ENCODE measurements at places on chromosomes 11 and 22.

- DNase-seq = no peak
These were observed 84.9 kb upstream of the TRIM77 start for GRCh38 chr11:89625171-89625570.

DNA sequence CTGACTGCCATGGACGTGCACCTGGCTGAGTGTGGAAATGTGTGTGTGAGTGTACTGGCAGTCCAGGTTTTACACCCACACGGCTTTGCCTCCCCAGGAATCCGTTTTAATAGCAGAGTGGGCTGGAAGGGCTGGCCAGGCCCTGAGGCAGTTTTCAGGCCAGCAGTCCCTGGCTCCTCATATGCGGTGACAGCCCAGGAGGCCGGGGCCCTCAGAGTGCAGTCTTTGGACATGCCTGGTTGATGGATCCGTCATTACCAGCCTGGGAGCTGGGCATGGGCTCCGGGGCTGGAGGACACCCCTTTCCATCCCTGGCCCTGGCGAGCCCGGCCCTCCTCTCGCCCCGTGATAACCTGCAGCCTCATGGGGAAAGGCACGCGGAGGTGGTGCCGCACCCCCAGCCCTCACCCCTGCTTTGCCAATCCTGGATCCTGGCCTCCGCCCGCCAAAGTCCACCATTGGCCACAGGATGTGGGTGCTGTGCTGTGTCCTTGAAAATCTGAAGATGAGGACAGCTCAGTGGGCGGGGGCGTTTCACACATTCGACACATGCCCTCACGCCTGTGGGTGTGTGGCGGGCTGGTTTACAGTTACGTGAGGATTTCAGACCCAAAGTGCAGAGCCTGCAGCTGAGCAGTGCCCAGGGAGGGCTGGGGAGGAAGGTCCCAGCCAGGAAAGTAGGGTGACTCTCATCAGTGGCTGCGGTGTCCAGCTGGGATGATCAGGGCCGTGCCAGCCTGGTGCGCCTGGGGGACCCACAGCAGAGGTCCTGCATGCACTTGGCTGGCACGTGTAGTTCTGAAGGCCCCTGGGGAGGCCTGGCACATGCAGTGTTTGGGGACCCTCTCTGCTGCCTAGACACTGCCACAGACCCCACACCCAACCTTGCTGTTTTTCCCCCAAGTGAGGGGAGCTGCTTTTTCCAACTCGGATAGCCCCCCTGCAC lies 55.1 kb downstream of the RTN4R start:
- no peak for DNase-seq

DNA sequence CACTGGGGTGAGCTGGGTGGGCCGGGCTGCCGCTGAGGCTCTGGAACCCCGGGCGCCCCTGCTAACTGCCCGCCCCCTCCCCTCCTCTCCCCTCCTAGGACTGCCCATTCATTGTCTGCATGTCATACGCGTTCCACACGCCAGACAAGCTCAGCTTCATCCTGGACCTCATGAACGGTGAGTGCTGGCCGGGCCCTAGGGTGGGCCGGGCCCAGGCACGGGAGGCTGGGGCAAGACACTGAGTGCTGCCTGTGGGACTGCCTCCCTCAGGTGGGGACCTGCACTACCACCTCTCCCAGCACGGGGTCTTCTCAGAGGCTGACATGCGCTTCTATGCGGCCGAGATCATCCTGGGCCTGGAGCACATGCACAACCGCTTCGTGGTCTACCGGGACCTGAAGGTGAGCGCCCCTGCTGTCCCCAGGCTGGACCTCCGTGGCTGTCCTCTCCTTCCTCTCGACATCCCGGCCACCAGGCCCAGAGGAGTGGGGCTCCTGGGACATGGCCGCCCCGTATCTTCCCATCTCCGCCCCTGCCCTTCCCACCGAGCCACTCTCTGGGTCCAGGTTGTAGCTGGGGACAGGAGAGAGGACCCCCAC lies 7.5 kb upstream of the ANKRD13D start:
- no peak for DNase-seq

GRCh38 chr11:122599434-122599833 lies 56.1 kb upstream of the UBASH3B start:
- DNase-seq = no peak

DNA sequence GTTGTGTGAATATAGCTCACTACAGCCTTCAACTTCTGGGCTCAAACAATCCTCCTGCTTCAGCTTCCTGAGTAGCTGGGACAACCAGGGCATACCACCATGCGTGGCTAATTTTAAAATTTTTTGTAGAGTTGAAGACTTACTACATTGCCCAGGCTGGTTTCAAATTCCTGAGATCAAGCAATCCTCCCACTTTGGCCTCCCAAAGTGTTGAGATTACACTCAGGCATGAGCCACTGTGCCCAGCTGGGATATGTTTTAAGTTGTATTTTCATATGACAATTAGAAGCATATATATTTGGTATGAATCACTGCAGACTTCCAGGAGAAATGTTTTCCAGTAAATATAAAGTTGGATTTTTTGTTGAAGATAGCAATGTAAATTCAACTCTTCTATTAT lies 15.4 kb downstream of the DDX10 start:
- DNase-seq = no peak

DNA sequence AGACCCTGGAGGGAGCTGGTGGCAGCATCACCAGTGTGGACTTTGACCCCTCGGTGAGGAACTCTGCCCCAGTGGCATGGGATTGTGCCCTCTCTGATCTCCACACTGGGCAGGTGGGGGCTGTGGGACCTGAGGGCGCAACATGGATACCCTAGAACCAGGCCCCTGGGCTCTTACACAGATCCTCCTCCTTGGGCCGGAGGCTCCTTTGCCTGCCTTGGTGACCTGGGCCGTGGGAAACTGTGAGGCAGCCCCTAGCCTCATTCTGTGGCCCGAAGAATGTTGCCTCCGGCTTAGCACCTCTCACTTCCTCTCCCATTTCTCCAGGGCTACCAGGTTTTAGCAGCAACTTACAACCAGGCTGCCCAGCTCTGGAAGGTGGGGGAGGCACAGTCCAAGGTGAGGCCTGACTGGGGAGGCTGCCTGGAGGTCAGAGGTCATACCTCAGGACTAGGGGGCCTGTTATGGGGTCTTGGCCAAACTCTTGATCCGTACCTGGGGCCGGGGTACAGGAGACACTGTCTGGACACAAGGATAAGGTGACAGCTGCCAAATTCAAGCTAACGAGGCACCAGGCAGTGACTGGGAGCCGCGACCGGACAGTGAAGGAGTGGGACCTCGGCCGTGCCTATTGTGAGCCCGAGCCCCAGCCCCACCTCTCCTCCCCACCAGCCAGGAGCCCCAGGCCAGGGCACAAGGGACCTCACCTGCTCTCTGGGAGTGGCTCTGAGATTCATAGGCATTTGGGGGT lies 12.2 kb downstream of the ATG16L2 start:
- no peak for DNase-seq

DNA sequence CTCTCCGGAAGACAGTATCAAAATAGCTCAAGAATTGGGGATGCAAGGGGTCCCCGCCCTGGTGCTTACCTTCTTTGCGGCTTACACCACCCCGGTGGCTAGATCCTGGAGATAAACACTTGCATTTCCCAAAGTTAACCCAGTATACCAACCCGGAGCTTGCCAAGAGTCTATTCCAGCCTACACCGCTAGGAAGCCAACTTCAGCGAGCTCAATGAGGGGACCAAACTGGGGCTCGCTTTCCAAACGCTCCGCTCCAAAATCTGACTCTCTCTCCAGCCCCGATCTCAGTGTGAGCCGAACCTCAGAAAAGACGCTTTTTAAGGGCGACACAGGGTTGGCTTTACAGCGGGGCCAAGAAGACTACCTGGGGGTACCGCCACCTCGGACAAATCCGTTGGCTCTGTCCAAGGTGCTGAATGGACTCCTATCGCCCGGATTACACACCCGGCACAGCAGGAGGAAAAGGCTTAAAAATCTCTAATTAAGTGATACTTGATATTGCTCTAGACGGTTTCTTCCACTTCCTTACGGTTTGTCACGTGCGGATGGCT lies 20.1 kb upstream of the BDNF start:
- peak; percentile 52 for DNase-seq

DNA sequence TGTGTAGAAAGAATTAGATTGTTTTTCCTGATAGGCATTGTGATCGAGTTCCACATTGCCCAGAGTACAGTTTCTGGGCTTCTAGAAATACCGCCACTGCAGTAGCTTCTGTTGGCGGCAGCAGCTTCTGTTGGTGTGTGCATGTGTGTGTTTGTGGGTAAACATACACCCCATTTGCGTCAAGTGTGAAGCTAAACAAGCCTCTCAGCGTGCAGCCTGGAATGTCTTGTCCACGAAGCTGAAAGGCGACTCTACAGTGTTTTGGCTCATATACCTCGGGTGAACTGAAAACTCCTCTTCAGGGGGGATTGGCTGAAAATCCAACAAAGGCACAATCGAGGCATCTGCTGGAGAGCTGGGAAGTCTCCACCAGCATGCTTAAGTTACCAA lies 112.0 kb upstream of the E2F8 start:
- DNase-seq = no peak

- no peak for DNase-seq
These were observed 51.0 kb upstream of the IGLL5 start for GRCh38 chr22:22836635-22837034.

DNA sequence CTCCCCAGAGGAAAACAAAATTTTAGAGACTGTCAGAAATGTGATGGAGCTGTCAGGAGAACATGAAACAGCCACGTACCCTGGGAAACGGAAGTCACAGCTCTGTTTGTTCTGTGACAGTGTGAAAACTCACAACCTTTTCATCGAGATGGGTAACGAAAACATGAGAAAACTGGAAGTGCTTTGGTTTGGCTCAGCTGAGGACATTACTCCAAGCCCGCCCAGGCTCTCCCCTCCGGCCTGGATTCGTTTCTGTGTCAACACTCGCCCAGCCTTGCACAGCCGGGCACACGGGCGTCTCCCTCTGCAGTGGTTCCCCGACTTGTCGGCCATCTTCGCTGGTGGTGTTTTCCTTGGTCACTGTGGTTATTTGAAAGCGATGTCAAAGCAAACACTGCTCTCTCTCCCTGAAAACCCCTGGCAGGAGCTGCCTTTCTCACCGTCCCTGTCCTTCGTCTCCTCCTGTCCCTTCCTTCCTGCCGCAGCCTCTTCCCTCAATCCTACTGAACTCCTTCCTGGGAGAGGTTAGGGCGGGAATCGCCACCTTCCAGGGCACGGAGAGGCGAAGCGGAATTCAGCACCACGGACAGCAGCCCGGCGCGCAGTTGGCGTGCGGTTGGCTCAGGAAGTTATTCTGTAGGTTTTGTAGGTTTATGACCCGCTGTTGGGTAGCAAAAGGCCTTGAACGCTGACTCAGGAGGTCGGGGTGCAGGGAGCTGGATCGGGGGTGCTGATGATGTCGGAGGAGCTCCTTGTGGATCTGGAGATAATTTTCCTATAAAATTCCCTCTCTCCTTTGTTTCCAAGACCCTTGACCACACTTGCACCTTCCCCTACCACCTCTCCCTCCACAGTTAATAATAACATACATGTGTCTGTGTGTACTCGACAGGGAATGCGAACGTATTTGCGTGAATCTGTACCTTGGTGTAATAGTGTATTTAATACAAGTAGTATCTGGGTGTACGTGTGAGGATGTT lies 13.1 kb upstream of the RPS19BP1 start:
- DNase-seq = peak; percentile 52

DNA sequence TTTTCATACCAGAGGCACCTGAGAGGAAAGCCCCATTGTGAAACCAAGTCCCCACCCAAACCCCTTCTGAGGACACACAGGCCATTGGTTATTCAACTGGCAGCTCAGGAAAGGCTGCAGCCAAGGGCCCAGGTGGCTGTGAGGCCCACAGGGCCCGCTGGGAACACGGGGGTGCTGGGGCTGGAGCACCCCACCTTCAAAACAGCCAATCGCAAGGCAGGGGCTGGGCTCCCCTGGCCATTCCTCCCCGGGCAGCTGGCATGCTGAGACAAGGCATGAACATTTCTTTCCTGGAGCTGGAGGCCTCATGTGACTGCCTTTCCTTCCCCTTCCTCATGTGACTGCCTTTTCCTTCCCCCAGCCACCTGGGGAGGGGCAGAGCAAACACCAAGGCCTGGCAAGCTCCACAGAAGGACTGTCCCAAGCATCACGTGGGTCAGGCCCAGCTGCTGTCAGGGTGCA lies 76.9 kb downstream of the PIWIL3 start:
- peak; percentile 67 for DNase-seq

GRCh38 chr11:122979103-122979814 lies 2.4 kb downstream of the BSX start:
- DNase-seq = no peak

- DNase-seq = no peak
These were observed 2.7 kb downstream of the LRRC32 start for GRCh38 chr11:76667856-76668255.

- DNase-seq = no peak
These were observed 7.3 kb upstream of the PLEKHA7 start for GRCh38 chr11:17021511-17021910.

- peak; percentile 50 for DNase-seq
These were observed 469 bp downstream of the ZBED5 start for GRCh38 chr11:10857459-10857708.

GRCh38 chr22:25105817-25106650 lies 93.6 kb upstream of the CRYBB3 start:
- no peak for DNase-seq

DNA sequence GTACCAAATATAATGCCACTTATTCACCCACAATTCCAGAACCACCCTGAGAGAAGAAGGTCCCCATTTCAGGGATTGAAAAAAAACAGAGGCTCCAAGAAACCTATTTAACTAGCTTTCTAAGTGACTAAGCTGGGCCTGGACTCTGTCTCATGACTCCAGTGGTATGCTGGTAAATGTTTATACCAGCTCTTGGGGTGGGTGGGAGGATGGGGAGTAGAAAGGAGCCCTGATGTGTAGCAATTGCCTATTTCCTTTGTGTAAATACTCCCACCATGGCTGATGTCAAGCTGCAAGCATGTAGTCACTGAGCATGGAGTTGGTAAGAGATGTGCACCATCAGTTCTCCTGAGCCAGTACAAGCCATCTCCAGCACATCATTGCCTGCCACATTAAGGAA lies 2.8 kb downstream of the PRG3 start:
- no peak for DNase-seq

GRCh38 chr22:49305214-49305965 lies 522.3 kb downstream of the BRD1 start:
- DNase-seq = peak; percentile 61

- peak; percentile 84 for DNase-seq
These were observed at the start of gene ALDH3B1 for GRCh38 chr11:68010090-68011041. Gene ALDH3B1, plus strand, starts transcription at chr11:68010327. Its CDS starts 4,971 bp downstream, at chr11:68015298.

GRCh38 chr11:33868647-33869461 lies 23.0 kb downstream of the LMO2 start:
- DNase-seq = no peak

- DNase-seq = no peak
These were observed 54.2 kb downstream of the EXT2 start for GRCh38 chr11:44149651-44150050.

DNA sequence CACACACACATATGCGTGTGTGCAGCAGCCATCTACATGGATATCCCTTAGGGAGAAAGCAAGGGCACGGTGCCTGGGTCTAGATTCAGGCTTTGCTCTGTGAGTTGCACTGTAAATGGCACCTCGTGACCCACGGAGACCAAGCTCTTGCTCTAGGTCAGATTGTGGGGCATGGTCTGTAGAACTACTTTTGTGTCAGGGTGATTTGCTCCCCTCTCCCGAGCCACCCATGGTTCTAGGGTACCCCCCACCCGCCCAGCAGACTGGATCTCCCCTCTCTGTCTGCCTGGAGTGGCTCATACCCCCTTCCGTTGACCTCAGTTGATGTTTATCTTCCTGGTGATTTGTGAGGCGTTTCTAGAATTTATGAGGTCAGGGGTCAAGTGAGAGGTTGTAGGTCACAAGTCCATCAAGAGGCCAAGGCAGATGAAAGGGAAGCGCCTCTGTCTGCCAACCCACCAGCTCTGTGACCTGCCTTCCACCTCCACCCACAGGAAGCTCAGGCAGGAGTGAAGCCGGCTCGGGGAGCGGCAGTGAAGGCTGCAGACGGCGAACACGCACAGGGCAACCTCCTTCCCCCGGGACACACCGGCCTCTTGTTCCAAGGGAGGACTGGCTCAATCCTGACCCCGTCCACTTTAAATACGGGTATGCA lies 76.2 kb upstream of the TTLL12 start:
- peak; percentile 15 for DNase-seq
